Cerebellum (tissue), 4 donors: ENCODE measurements at places on chromosomes 16 and 17. TPM values are rescaled to one million over a fixed set of nuclear protein-coding genes. Genes with fewer than 3 reads are reported as not detected.
A peak's percentile ranks its signal among the peaks of the same experiment; 100 is the strongest.

TBC1D3 gene
- not detected for total RNA-seq

GAA gene
- total RNA-seq: 14.0 TPM

CACNG3 gene
- 2.6 TPM for total RNA-seq

DNASE1L2 gene
- 3.5 TPM for total RNA-seq

ERI2 gene
- total RNA-seq: 27.4 TPM

EPN3 gene
- total RNA-seq: 0.18 TPM

G6PC1 gene
- total RNA-seq: 0.09 TPM

THUMPD1 gene
- total RNA-seq: 57.9 TPM

CARD14 gene
- 0.82 TPM for total RNA-seq

MRC2 gene
- 16.0 TPM for total RNA-seq

UNK gene
- total RNA-seq: 72.0 TPM

TNK1 gene
- total RNA-seq: 0.36 TPM

KRTAP4-9 gene
- not detected for total RNA-seq

NGFR gene
- total RNA-seq: 28.9 TPM

DNA sequence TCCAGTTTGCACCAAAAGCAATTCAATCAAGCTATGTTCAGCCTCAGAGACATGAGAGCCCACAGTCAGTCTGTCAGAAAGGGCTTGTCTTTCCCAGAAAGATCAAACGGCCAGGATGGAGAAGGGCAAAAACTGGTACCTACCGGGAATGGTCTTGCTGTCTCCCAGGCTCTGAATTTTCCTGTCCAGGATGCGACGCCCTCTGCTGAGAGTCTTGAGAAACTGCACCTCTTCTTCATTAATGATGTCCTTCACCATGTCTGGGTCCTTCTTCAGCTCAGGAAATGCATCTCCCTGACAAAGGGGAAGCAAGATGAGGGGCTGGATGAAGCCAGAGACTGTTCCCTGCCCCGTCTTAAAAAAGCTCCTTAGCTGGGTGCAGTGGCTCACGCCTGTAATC lies 15.8 kb upstream of the EXOSC6 start:
- DNase-seq: peak; percentile 40

- DNase-seq: no peak
Observed at GRCh38 chr16:67250045-67250327, 1.2 kb downstream of the SLC9A5 start.

DNA sequence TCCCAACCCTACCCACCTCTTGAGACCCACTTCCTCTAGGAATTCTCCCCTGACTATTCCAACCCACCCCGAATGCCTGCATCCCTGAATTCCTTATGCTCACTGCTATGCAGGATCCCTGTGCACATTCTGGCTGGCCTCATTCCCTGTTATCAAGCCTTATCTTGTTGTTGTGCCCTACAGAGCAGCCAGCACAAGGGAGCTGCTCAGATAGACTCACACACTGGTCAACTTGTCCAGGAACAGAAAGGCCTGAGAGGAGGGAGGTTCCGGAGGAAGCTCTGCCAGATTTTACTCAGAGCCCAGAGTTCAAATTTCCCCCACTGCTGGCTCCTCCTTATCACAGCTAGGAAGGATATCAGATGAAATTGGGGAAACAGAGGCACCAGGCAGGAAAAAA lies 24.8 kb upstream of the MYO18A start:
- no peak for DNase-seq

GRCh38 chr17:31371511-31372097 lies 19.9 kb upstream of the RAB11FIP4 start:
- no peak for DNase-seq

DNA sequence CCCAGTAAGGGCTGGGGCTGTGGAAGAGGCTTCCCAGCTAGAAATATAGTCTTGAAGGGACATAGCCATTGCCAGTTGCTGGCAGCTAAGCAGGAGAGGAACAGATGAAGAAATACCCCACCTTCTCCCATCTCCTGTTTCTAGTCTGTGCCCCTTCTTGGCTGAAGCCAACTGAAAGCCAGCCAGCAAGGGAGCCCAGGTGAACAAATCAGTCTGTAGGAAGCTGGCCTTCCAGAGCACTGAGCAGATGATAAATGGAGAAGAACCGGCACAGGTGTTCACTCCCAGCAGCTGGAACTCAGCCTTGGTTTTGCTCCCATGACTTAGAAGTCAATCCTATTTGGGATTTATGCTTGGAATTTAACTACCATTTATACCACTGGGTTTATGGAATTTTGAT lies 69.2 kb upstream of the DHX40 start:
- no peak for DNase-seq

GRCh38 chr17:30970831-30971567 lies at the start of gene RNF135:
RNF135 (plus strand) TSS chr17:30971039; CDS start chr17:30971074, 35 bp downstream.
- peak; percentile 83 for DNase-seq

GRCh38 chr16:84475643-84476240 lies 28.7 kb downstream of the MEAK7 start:
- DNase-seq: no peak

- DNase-seq: no peak
Observed at GRCh38 chr16:58497935-58498334, 2.0 kb upstream of the NDRG4 start.

- no peak for DNase-seq
Observed at GRCh38 chr16:70161350-70161749, 12.2 kb upstream of the CLEC18C start.

DNA sequence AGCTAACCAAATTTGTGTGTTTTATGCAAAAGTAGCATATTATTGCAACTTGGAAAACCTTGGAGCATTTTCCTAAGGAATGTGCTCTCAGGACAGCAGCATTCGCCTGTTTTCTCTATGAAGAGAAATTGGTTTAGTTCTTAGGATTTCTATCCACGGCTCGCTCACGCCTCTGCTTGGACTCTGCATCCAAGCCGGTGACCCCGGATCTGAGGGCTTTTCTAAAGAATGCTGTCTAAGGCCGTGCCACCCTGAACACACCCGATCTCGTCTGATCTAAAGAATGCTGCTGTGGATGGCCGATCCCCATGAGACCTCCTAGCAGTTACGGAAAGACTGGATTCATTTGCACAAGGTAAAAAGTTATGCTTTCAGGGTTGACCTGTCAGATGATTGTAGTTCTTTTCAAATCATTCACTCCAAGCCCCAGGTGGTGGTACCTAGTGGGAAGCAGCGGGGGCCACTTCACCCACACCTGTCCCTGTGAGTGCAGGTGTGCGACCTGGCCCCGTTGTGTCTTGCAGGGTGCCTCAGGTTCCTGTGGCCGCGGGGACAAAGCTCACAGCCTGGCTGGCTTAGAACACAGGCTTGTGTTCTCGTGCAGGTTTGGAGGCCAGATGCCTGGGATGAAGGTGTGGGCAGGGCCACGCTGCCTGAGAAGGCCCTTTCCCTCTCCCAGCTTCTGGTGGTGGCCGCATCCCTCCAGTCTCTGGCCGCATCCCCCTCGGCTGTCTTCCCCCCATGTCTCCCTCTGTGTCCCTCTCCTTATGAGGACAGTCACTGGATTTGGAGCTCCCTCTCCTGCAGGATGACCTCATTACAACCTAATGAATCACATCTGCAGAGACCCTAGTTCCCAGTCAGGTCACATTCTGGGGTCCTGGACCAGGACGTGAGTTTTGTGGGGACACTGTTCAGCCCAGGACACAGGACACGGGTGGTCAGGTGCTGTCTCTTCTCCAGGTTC lies 71.1 kb downstream of the BANP start:
- no peak for DNase-seq

DNA sequence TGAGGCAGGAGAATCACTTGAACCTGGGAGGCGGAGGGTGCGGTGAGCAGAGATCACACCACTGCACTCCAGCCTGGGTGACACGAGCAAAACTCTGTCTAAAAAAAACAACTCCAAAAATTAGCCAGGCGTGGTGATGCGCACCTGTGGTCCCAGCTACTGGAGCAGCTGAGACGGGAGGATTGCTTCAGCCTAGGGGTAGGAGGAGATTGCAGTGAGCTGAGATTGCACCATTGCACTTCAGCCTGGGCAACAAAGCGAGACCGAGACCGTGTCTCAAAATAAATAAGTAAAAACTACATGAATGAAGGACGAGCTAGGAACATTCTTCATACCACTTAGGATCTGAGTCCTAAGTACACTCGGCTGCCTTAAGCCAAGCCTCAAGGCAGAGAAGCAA lies 35.4 kb downstream of the CCDC57 start:
- no peak for DNase-seq
